ENCODE measurements at places on chromosomes 16 and 17.

GRCh38 chr16:69087161-69087581, 18.3 kb upstream of the HAS3 start:
- H3K27ac ChIP-seq, result no peak overlapping the region
- peaks cover 8% of the 10 kb centered on the region for H3K36me3 ChIP-seq
- no peaks in the 10 kb centered on the region for H3K27me3 ChIP-seq

- peaks cover 11% of the 10 kb centered on the region for H3K27me3 ChIP-seq
- H3K4me1 ChIP-seq, result no peaks in the 10 kb centered on the region
- no peak overlapping the region for H3K4me3 ChIP-seq
- no peak overlapping the region for H3K27ac ChIP-seq
- no peak for DNase-seq
Measured at GRCh38 chr17:10894220-10894619, 56.3 kb upstream of the PIRT start.

- no peaks in the 10 kb centered on the region for H3K36me3 ChIP-seq
- H3K4me1 ChIP-seq, result no peaks in the 10 kb centered on the region
- H3K4me3 ChIP-seq, result no peak overlapping the region
- no peak overlapping the region for H3K27ac ChIP-seq
- H3K27me3 ChIP-seq, result peaks cover 75% of the 10 kb centered on the region
Measured at GRCh38 chr16:82263521-82264143, 93.6 kb upstream of the MPHOSPH6 start.

DNA sequence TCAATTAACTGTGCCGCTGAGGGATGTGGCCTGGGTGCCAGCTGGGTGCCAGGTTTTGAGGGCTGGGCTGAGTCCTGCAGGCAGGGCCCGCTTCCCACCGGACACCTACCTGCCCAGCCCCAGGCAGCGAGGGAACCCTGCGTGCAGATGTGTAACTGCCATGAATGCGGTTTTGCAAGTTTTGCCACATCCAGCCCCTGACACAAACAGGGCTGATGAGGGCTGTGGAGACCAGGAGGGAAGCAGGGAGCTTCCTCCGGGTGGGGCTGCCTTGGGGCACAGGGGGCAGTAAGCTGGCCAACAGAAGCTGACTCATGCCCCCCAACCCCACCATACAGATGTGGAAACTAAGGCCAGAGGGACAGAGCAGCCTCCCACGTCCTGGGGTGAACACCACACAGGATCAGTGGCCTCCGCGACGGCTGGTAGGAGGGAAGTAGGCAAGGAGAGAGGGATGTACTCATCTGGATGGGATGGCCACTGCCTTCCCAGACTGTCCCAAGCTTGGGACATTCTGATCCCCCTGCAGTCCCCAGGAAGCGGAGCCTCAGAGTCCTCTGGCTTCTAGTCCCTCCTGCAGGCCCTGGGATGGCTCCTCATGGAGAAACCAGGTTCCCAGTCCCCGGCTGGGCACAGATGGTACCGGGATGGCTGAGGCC, 1.6 kb downstream of the UBALD1 start:
- H3K27me3 ChIP-seq, result no peaks in the 10 kb centered on the region
- peak overlapping the region; percentile 85 for H3K4me3 ChIP-seq
- peak overlapping the region; percentile 61 for H3K27ac ChIP-seq
- peaks cover 13% of the 10 kb centered on the region for H3K4me1 ChIP-seq
- peaks cover 13% of the 10 kb centered on the region for H3K36me3 ChIP-seq
